ENCODE measurements at places on chromosomes 4 and X.

DNA sequence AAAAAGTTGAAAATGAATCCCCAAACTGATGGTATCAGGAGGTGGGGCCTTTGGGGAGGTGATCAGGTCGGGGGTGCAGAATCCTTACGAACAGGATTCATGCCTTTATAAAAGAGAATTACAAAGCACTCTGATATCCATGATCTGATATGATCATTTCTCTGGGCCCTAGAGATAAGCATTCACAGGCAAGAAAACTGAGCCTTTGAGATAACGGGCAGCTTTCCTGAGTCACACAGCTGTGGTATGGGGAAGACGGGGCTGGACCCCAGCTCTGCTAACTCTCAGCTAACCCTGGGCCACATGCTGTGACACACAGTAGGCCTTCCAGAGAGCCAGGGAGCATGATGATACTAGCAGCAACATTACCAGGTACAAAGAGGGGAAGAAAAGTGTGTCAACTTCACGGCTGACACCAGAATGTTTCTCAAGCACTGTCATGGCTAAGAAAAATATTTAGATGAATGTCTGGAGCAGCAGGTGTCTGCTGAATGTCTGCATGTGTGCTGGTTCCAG, 85.1 kb downstream of the SLC2A9 start:
- no peak for DNase-seq

GRCh38 chr4:11297201-11297600, 131.5 kb downstream of the HS3ST1 start:
- no peak for DNase-seq

DNA sequence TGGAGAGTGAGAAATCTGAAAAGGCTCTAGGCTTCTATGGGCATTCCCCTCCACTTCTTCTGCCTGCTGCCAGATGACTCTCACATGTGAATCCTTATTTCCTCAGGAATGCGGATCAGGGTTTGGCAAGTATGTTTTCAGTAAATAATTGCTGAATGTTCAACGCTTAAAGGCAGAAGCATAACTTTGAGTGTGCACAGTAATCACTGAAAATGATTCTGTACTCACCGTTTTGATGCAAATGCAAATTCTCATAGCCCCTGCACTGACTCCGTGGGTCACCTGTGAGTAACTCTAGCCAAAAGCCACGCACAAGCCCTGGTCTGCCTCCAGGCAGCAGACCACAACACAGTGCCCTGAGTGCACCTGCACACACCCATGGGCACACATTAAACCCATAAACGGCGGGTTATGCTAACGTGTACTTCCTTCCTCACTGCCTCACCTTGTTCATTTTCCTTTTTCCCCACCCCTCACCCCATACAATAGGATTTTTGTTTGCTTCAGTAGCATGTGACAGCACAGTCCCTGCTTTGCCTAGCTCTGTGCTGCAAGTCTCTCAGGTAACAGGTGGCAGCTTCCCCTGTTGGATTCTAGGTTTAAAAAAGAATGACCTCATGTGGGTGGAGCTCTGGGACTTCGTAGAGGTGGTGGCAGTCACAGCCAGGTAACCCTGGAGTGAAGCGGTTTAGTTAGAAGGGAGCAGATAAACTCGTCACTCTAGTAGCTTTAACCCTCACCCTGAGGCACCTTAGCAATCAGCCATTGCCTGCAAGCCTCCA, at the start of gene ARHGEF38:
ARHGEF38 (plus strand) TSS at position 656 of the 782 bp plus-strand sequence. CDS start 146 bp downstream, outside the sequence.
- DNase-seq = no peak

GRCh38 chr4:40850496-40850895, 100.7 kb downstream of the NSUN7 start:
- DNase-seq = no peak

- no peak for DNase-seq
Observed at GRCh38 chrX:32842053-32842452, 369.3 kb downstream of the DMD start.

DNA sequence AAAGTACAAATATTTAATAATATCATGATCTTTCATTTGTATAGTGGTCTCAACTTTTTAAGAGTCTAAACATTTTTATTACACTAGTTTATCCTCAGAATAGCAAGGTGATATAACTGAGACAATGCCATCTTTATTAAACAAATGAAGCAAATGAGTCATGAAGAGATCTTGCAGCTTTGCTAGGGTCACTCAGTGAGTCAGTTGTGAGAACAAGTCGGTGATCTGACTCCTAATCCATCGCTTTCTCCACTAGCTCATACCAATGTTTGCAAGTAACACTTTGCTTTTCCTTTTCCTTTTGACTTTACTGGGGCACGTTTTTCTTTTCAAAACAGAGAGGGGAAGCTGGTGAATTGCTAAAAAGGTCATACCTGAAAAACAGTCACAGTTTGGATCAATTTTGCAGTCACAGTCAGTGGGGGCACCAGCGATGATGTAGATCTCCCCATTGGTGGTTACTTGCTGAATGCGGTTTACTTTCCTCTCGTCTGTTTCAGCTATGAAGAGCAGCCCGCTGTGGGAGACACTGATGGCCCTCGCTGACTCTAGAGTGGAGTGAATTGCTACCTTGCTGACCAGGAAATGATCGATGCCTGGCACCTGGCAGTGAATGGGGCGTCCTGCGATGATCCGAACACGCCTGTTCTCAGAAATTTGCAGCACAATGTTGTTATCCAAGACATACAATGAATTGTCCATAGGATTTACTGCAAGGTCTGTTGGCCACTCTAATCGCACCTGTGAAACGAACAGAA, 75.7 kb downstream of the SH2D1A start:
- DNase-seq = no peak

DNA sequence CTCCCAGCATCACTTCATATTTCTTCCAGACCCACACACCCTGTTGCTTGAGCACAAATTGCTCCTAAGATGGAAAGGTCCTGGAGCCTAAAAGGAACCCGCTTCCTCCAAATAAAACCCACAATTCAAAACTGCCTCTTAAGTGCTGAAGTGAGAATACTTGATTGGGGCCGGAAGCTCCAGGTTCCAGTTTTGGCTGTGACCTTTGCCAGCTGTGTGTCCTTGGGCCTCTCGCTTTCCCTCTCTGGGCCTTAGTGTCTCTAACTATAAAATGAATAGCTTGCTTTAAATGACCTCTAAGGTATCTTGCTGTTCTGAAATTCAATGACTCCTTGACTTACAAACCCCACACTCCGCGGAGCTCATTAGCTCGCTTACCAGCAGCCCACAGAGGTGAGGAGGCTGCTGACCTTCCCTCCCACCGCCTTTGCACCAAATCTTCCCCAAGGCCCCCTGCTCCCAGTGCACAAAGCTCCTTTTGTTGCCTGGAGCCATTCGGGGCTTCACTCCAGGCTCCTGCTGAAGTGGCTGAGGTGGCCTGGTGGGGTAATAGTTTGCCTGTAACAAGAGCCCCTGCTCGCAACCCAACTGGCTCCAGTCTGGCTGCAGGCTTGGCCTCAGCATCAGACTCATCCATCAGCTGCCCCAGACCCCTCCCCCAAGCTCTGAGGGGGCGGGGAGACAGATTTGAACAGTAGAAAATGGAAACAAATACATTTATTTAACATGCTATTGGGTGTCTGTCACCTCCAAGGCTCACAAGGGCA, 21.8 kb downstream of the STARD8 start:
- no peak for DNase-seq

GRCh38 chr4:8685831-8686230, 93.3 kb downstream of the CPZ start:
- no peak for DNase-seq

DNA sequence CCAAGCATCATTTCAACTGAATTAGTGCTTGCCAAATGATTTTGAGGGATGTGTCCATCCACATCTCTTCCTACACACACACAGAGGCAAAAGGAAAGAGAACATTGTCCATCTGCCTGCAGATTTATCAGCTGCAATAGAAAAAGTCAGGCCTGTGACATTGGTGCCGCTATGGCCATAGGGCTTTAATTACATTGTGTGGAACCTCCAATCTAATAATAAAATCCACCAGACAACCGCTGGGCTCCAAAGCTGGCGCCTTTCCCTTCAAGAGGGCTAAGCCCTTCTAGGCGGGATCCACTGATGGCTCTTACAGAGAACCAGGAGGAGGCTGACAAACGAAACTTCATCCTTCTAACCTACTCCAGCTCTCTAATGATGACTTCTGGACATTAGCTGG, 60.6 kb downstream of the PHOX2B start:
- no peak for DNase-seq

GRCh38 chr4:37188100-37188499, 56.4 kb upstream of the NWD2 start:
- no peak for DNase-seq

- no peak for DNase-seq
Observed at GRCh38 chrX:154918060-154918483, 31.9 kb downstream of the F8A1 start.

DNA sequence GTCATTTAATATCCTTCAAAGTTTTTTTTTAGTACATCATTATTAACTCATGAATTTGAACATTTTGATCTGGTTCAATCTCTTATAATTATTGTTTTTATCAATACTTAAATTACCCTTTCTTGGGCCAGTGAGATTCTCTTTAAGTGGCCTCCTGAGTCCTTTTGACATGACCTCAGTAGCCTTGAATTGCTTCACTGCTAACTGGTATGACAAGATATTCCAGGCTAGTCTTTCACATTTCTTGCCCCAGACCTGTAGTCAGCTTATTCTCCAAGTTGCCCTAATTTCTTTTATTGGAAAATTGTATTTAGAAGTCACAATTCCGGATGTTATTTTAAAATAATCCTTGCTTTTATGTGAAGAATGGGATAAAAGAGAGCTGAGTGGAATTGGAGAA, 35.4 kb upstream of the FBXW7 start:
- DNase-seq = no peak

- no peak for DNase-seq
Observed at GRCh38 chr4:20645236-20645635, 55.0 kb upstream of the PACRGL start.

GRCh38 chrX:109357706-109358105, 124.2 kb downstream of the GUCY2F start:
- no peak for DNase-seq

- DNase-seq = no peak
Observed at GRCh38 chr4:168878623-168879022, 131.4 kb downstream of the CBR4 start.

- no peak for DNase-seq
Observed at GRCh38 chr4:120918092-120918491, 4.4 kb downstream of the PRDM5 start.

DNA sequence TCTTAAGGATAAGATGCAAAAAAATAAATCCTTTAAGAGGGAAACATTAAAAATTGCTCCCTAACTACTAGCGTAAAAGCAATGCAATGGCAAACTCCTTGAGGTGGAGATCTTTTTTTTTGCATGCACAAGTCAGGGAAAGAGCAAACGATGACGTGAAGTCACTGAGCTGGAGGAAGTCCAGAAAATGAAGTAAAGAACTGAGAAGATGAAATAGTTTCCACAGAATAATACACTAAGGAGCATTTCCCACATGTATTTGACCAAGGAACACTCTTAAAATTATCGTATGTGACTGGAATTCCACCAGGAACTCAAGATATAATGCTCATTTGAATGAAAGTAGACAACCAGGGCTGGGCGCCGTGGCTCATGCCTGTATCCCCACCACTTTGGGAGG, 21.0 kb upstream of the DOCK11 start:
- no peak for DNase-seq

- no peak for DNase-seq
Observed at GRCh38 chr4:113094331-113094730, 44.9 kb downstream of the ANK2 start.

- DNase-seq = no peak
Observed at GRCh38 chr4:78621395-78621794, 69.8 kb downstream of the ANXA3 start.

GRCh38 chr4:101356928-101357327, 9.6 kb upstream of the PPP3CA start:
- no peak for DNase-seq

DNA sequence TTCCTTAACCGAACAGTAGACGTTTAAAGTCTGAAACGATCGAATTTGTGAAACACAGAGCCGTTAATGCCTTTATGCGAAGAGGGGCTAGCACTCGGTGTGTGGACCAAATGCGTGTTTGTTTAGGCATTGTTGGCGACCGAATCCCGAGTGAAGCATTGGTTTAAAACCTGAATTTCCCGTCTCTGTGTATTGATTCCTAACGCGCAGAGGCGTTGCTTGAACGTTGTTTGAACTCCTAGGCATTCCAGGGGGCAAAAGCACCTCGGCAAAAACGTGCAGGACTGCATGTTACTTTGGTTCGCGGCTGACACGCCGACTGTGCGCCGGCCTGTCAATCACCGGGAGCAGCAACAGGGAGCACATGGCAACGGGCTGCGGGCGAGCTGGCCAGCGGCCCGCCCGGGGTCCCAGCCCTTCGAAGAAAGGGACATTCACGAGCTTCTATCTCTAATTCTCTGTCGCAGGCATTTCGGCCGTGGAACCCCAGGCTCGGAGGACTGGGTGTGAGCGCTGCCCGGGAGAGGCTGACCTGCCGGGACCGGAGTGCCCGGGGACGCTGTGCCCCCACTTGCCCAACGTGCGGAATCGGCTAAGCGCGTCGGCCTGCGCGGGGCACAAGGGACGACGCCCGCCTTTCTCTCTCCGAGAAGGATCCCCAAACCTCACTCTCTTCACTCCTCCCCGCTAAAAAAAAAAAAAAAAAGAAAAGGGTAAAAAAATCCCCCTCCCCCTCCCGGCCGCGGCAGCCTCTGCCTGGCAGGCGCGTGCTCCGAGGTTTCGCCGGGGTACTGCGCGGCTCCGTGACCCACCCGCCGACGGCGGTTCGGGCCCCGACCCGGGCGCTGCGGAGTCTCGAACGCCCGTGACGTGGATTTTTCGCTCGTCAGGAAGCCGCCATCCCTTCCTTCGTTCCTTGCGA, 810 bp downstream of the SPRY1 start:
- DNase-seq = no peak

DNA sequence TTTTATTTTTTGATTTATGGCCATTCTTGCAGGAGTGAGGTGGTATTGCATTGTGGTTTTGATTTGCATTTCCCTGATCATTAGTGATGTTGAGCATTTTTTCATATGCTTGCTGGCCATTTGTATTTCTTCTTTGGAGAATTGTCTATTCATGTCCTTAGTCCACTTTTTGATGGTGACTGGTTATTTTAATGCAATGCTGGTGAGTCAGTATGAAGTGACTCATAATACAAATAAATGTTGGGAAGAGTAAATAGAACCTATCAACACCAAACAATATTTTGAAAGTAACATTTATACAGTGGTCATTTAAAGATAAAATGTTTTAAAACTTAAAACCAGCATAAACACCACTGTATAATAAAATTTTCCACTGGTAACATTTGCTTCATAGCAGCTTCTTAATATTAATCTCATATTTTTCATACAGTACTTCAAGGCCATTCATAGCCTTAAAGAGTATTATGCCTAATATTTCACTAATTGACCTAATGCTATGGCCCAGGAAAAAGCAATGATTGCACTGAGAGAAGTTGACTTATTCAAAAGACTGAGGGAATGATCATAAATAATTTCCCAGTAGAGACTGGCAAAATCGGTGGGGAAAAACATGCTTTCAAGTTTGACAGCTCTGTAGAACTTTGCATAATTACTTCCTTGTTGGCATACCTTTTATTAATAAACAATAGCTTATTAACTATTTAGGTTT, 33.9 kb downstream of the CASK start:
- no peak for DNase-seq

GRCh38 chrX:152915541-152916241, 17.8 kb downstream of the ZNF185 start:
- DNase-seq = no peak

- peak; percentile 40 for DNase-seq
Observed at GRCh38 chr4:174358829-174359228, 75.1 kb downstream of the CEP44 start.

All from GM12864 (cell line).